ENCODE measurements at places on chromosomes 1 and 21. TPM values are rescaled to one million over a fixed set of nuclear protein-coding genes. Genes with fewer than 3 reads are reported as not detected.

The SRSF4 gene
- 42.6 TPM for total RNA-seq

The SHE gene
- 0.16 TPM for total RNA-seq

The B3GALT5 gene
- 0.19 TPM for total RNA-seq

The TIAM1 gene
- total RNA-seq = 0.69 TPM

The TLCD4 gene
- 9.3 TPM for total RNA-seq

The A3GALT2 gene
- total RNA-seq = not detected

Measured in A549 treated with GW870086 at 1 μM for 4 hours (cell line).